ENCODE measurements at places on chromosomes 2 and 18.

- no peak for DNase-seq
These were observed 2.0 kb upstream of the ZFAND2B start for GRCh38 chr2:219204425-219205164.

DNA sequence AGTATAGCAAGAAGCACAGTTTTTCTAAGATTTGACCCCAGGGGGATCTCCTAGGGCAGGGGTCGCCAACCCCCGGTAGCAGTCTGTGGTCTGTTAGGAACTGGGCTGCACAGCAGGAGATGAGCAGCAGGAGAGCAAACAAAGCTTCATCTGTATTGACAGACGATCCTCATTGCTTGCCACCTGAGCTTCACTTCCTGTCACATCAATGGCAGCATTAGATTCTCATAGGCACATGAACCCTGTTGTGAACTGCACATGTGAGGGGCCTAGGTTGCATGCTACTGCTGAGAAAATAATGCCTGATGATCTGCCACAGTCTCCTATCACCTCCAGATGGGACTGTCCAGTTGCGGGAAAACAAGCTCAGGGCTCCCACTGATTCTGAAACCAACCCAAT, 136.2 kb downstream of the RGPD3 start:
- DNase-seq = no peak

GRCh38 chr2:20446255-20446916, 488 bp upstream of the RHOB start:
- DNase-seq = no peak

GRCh38 chr2:240503848-240504247, 53.9 kb downstream of the ANKMY1 start:
- no peak for DNase-seq

All from right renal cortex interstitium (tissue), 3 donors.